IMR-90 (cell line): ENCODE measurements at places on chromosomes 3 and 15. TPM values are rescaled to one million over a fixed set of nuclear protein-coding genes. Genes with fewer than 3 reads are reported as not detected.
A peak's percentile ranks its signal among the peaks of the same experiment; 100 is the strongest.

DNA sequence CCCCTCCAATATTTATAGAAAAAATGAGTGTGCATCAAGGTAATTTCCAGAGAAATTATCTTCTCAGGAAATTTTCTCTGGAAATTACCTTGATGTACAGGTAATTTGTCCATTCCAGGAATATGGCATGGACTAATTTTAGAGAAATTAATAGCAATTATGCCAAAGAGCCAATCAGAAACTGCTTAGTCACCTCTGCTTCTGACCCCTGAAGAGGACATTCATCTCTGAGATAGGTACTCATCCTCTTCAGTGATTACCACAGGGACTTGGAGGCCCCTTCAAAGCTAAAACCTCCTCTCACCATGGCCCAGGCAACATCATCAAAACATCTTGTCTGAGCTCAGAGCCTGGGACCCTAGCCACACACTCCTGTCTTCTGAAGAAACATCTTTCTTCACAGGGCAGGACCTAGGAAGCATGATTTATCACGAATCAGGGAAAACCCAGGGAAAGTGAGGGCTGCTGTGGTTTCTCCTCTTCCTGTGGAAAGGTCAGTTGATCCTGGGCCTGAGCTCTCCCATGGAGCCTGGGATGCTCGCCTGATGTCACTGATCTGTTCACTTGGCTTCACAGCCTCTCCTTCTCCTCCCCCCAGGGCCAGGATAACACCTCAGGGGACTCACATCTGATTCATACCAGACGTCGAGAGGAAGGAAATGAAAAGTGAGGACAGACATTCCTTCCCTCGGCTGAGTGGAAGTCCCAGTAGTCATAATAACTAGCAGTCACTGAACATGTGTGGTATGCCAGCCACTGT is 210.5 kb downstream of the DTWD1 start:
- peak; percentile 95 for DNase-seq

DNA sequence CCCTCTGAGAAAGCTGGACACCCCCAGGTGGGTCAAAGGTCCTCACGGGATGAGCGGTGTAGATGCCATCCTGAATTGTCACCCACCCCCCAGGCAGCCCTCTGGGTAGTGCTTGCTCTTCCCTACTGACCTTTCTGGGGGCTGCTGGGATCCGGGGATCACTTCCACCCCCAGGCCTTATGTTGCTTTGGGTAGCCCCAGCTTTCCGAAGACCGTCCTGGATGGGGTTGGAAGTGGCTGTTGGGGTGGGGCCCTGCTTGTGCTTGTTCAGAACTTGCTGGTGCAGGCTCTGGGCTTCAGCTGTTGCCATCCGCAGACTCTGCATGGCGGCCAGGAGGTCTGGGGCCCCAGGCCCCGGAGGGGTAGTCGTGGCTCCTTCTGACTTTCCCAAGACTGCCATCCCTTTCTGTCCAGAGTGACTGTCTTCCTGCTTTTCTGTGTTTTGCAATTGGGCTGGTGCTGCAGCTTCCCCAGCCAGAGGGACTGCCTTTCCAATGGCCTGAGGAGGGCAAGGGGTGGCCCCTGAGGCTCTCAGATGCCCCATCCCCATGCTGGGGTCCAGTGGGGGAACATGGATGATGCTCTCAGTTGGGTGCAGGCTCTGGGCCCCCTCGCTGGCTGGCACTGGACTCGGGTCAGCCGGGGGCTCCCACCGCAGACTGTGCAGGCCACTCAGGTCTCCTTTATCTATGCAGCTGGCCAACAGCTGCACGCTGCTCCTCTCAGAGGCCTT is 6.3 kb downstream of the XIRP1 start:
- DNase-seq, result no peak

GRCh38 chr3:50405249-50405648 is 45.9 kb upstream of the TMEM115 start:
- DNase-seq, result peak; percentile 10

- peak; percentile 4 for DNase-seq
These were observed 358.6 kb upstream of the BCHE start for GRCh38 chr3:166195808-166196207.

DNA sequence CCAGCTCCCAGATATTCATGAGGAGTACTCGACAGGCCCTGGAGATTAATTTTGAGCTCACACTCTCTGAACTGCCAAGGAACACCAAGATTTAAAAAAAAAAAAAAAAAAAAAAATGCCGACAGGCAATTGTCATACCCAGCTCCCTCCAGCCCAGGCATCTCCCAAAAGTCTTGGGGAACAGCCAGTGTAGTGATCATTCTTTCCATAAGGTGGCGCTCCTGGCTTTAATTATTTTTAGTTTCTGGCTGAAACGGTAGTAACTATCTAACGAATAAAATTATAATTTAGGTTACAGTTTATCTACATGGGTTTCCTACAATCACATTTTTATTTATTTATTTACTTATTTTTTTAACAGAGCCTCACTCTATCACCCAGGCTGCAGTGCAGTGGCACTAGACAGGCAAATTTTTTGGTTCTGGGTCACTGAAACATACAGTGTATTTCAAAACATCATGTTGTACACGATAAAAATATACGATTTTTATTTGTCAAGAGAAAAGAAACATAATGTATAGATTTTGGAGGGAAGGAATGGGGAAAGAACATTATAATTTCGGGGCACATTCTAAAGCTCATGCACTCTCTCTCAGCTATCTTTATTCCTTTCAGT is 157.3 kb downstream of the ADAMTS9 start:
- peak; percentile 50 for DNase-seq

DNA sequence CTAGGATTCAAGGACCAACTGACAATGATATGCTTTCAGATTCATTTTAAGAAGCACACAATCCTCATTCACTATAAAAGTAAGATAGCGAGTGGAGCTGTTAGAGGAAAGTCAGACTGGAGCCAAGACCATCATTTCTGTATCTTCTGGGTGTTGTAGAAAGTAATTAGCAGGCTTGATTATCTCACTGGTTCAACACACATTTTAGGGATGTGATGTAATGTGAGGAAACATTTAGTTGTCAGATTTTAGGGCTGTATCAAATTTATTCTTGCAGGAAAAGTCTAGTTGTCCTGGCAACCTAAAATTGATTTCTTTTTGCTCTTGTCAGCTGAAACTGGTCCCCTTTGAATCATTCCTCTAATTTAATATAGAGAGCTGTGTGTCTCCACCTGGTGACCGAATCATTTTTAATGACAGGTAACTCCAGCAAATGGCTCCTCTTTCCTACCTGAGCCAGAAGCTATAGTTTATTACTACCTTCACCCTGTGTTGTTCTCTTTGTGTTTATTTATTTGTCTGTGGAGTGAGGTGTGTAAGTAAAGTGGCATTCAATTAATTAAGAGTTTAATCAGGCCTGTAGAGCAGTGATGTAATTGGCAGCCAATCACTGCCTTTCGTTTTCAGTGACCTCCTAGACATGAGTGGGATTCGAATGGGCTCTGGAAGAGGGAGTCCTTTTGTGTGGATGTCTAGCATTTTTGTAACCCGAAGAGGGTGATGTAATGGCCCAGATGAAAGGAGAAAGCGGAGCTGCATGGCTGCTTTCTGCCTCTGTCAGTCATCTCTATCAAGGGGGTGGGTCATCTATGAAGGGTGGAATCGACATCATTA is 125.8 kb downstream of the LPP start:
- peak; percentile 49 for DNase-seq

ADAMTSL3 gene
- polyA plus RNA-seq, result 0.02 TPM in 1 of 2 replicates, not detected in the other
